ENCODE measurements at places on chromosomes 13 and 19.

DNA sequence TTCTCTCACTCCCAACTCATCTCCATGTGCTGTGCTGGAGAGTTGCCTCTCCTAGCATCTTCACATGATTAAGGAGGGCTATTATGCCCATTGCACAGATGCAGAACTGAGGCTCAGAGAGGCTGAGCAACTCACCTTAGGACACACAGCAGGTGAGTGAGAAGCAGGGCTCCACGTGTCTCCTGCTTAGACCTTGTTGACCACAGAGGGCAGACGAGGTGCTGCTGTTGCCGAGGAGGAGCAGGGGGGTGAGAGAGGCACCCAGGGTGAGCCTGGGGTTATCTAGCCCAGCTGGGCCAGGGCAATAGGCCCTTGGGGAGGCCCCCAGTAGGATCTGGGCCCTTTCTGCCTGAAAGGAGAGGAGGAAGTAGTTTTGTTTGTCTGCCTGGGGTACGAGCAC is 2.4 kb upstream of the HSH2D start:
- DNase-seq: no peak

DNA sequence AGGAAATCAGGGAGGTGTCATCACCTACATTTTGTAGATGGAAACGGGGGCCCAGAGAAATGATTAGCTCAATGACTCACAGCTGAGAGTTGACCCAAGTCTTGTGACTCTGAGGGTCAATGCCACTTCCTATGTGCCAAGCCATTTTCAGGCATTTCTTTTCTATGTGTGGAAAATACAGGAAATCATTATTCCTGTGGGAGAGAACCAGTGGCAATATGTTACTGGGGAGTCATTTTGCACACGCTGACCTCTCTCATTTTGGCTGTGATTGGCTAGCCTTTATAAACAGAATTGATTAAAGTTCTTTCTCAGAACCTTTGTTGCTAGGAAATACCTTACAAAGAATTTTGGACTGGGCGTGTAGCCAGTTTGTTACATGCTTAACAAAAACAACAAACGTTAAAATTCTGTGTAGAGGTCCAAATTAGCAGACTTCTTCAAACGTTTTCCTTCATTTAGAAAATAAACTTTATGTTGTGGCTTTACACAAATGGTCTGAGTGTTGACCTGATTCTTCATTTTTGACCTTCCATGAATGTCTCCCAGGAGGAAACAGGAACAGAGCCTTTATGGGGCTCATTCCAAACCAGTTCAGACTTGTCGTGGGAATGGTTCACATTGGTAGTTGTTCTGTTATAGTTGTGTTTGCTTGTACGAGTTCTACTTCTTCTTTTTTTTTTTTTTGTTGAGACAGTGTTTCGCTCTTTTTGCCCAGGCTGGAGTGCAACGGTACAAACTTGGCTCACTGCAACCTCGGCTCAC is 11.4 kb downstream of the PCCA start:
- peak; percentile 57 for DNase-seq

- DNase-seq: peak; percentile 33
These were observed 17.5 kb downstream of the MIPEP start for GRCh38 chr13:23871616-23872220.

DNA sequence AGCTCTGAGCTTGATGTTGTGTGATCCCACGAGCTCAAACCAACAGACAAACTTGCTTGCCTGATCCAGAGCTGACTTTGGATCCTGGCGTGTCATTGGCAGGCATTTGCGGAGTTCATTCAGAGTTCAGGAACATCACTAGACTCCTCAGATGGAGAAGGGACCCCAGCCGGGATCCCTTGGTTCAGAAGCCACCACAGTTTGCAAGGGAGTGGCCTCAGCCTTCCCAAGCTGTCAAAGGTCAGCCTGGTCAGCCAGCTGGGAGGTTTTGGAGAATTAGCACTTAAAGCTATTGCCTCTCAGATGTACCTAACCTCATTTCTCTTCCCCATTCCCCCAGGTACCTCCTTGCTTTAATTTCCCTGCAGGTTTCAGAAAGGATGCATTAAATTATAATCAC is 208.8 kb upstream of the SOX21 start:
- no peak for DNase-seq

DNA sequence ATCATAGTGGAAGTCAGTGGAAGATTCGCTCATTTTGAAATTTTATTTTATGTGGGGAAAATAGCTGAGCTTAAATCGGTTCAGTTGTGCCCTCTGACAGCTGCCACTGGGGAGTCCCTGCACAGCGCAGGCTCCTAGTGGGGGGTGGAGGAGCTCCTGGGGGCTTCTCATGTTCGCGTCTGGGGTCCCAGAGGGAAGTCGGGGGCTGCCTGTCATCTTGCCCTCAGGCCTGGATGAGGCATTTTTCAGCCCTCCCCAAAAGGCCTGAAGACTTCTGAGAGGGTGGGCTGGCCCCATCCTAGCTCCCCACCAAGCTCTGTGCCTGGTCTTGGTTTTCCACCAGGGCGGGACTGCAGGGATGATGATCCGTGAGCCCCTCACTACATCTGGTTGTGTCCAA is 82.1 kb downstream of the CHST8 start:
- no peak for DNase-seq

- DNase-seq: no peak
These were observed 52.7 kb downstream of the SIAH3 start for GRCh38 chr13:45798851-45799250.

- DNase-seq: no peak
These were observed 7.0 kb upstream of the LILRA1 start for GRCh38 chr19:54586397-54586796.

- no peak for DNase-seq
These were observed 72.7 kb downstream of the ERICH6B start for GRCh38 chr13:45542878-45543277.

DNA sequence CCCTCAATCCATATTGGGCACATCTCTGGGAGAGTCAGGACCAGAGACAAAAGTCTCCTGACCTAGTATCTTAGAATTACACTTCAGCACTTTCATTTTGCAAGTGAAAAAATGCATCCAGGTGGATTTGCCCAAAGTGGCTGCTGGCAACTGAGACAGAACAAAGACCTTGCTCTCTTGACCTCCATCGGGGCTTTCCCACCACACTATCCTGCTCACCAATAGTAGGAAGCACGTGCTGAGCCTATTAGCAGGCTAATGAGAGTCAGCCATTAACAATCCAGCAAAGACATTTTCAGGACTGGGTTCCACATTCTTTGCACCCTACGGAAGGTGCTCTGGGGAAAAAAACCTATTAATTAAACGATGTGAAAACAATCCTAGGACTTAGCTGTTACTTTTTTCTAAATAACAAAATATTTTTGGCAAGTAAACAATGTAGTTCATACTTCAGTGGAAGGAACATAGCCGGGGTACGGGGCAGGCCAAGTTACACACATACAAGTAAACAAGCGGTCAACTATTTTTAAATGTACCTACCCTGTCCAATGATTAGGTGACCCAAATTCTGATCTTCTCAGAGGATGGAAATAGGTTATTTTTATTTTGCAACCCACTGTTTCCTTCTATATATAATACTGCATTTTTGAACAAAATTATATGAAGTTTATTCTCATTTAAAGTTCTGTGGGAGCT is 78.6 kb downstream of the CDADC1 start:
- DNase-seq: no peak

DNA sequence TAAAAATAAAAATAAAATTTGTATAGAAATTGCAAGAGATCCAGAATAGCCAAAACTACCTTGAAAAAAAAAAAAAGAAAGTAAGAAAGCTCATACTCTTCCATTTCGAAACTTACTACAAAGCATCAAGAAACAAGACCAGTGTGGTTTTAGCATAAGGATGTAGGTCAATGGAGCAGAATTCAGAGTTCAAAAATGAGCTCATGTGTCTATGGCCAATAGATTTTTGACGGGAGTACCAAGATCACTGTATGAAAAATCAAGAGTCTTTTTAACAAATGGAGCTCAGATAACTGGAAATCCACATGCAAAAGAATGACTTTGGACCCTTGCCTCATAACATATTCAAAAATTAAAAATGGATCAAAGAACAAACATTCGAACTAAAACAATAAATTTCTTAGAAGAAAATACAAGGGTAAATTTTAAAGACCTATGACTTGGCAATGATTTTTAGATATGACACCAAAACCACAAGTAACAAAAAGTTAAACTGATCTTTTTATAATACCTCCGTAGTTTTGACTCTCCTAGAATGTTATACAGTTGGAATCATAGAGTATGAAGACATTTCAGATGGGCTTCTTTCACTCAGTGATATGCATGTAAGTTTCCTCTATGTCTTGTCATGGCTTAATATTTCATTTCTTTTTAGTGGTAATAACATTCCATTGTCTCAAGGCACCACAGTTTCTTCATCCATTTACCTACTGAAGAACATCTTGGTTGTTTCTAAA is 43.2 kb downstream of the KLF12 start:
- DNase-seq: no peak

DNA sequence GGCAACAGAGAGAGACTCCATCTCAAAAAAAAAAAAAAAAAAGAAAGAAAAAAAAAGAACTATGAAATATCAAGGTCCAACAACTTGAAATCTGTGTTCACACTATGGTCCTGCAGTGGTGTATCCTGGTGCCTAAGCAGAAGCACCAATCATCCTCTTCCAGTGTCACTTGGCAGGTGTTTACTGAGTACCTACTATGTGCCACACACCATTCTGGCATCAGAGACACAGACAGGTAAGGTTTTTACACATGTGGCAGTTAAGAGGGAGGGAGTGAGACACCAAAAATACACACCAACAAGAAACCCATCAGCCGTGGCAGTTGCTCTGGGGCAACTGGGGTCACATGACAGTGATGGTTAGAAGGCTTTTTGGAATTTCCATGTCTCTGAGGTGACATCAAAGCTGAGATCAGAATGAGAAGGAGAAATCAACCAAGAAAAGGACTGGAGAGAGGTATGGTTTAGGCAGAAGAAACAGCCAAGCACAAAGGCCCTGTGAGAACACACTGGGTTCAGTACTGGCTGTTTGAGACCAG is 17.6 kb downstream of the PBX4 start:
- DNase-seq: no peak

GRCh38 chr13:44601586-44601985 is 25.5 kb upstream of the TSC22D1 start:
- no peak for DNase-seq

GRCh38 chr13:98236197-98236596 is 59.1 kb upstream of the RNF113B start:
- no peak for DNase-seq

GRCh38 chr13:114077933-114078325 is 54.5 kb downstream of the RASA3 start:
- DNase-seq: peak; percentile 75

DNA sequence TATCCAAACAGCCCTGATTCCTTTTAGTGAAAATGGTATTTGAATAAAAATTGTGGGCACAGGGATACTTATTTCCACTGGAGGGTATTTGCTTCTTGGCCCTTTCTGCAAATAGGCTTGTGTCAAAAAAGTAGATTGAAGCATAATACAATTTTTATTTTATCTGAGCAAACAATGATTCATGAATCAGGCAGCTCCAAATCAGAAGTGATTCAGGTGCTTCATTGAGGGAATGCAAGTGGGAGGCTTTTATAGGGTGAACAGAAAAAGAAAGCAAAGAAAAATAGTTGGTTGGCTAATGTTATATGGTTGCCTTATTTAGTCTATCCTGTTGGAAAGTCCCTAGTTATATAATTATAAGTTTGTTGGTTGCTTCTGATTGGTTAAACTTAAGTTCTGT is 117.9 kb downstream of the ITGBL1 start:
- DNase-seq: no peak

DNA sequence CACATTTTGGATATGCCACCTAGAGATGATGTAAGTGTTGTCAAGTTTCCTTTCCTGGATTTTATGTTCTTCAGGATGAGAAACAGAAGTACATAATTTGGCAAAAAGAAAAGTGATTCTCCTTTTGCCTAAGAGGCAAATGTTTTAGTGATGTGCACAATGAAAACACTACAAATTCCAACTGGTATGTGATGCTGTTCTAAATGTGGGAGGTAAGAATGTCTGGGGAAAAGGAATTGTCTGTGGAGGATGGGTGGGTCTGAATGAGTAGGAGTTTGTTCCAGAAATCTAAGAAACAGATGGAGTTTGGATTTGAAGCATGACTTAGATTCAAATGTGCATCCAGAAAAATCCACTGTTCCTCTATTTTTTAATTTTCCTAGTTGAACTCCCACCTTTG is 473.6 kb upstream of the SPRY2 start:
- DNase-seq: peak; percentile 23

GRCh38 chr13:28423010-28423409 is 71.9 kb downstream of the FLT1 start:
- DNase-seq: no peak

GRCh38 chr13:62035981-62036380 is 620.3 kb upstream of the PCDH20 start:
- DNase-seq: no peak
